Activated CD4-positive, alpha-beta T cell treated with anti-CD3 and anti-CD28 coated beads for 4 hours (primary cell): ENCODE measurements at places on chromosomes 3 and 15.
A peak's percentile ranks its signal among the peaks of the same experiment; 100 is the strongest.

- DNase-seq = peak; percentile 94
Observed at GRCh38 chr3:50245831-50246516, 10.0 kb downstream of the GNAI2 start.

GRCh38 chr3:150490277-150490986, 55.9 kb downstream of the SERP1 start:
- no peak for DNase-seq

- DNase-seq = no peak
Observed at GRCh38 chr3:52671676-52672075, 14.0 kb downstream of the PBRM1 start.

GRCh38 chr3:58606693-58607092, 29.5 kb upstream of the FAM107A start:
- DNase-seq = no peak

- DNase-seq = no peak
Observed at GRCh38 chr3:12224181-12225147, 64.4 kb upstream of the PPARG start.

DNA sequence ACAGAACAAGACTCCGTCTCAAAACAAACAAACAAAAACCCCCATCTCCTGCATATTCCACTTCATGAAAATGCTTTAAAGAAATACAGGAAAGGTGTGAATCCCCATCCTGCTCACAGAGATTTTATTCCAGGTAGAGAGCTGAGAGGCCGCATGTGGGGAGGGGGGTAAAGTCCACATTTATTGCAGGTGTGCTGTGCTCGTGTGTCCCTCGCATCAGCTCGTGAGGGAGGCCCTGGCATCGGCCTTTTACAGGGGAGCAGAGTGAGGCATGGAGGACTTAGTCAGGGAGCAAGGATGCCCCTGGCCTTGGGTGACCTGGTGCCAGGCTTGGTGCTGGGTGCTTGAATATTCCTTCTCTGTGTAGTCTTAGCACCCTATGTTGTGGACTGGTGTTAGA, 413.5 kb upstream of the C2CD4B start:
- no peak for DNase-seq

DNA sequence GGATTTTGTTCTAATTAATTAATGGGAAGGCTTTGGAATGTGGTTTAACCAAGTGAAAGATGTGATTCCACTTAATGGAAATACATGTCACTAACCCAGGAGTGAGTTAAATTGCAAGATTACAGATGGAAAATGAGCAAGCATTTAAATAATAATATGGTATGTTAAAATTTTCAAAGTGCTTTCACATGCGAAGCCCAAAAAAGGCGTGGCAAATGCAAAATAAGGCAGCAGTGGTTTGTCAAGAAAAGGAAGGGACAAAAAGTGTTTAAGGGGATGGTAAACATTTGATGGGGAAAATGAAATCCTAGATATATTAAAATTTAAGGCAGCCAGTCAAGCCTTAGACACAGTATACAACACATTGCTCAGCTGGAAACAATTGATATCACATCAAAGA, 2.9 kb downstream of the TICRR start:
- DNase-seq = no peak

- no peak for DNase-seq
Observed at GRCh38 chr15:101647251-101647650, 4.9 kb downstream of the TM2D3 start.

DNA sequence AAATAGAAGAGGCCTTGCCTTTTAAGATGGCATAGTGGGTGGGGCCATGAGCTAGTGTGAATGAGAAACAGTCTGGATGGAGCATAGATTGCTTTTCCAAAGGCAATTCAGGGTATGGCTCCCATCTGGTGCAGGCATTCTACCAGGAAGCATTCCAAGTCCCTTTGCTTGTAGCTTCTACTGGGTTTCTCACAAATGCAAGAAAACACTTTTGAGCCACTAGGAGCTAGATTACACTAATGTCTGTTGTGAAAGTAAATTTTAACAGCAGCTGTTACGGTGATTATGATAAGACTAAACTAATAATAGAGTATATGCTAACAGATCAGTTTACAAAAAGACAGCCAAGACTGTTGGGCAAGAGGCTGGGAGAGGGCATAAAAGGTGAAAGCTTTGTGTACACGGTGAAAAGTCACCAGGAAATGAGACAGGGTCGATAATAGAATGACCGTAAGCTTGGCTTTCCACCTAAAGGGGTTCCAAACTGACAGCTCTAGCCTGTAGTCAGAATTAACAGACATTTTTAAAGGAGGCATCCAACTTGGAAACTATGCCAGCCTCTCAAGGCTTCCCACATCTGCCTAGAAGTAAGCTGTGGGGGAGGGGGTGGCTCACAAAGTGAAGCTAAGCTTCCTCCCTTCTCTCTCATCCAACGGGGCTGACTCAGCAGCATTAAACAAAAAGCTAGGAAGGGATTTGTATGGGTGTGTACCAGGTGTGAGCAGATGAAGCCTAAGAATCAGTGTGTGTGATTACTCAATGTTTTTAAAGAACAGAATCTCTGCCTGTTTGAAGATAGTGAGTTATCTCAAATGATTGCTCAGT, 61.1 kb upstream of the GPD1L start:
- no peak for DNase-seq

DNA sequence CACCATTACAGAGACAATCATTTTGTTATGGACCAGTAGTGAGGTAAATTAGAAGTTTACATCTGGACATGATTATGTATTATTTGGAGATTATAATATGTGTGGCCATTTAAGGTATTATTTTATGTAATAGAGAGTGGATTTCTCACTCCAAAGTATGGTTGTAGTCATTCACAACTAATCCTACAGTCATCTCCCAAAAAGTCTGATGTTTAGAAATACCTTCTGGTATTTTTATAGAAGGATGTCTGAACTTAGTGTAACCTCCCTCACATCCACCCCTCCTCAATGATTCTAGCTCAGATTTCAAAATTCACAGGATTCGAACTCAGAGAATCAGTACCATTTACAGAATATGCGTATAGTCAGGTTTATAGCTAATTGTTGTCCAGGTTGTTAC, 346.6 kb upstream of the MEIS2 start:
- DNase-seq = no peak

- DNase-seq = no peak
Observed at GRCh38 chr3:20324664-20325478, 138.9 kb upstream of the SGO1 start.

- no peak for DNase-seq
Observed at GRCh38 chr3:131989318-131989717, 45.5 kb downstream of the CPNE4 start.

DNA sequence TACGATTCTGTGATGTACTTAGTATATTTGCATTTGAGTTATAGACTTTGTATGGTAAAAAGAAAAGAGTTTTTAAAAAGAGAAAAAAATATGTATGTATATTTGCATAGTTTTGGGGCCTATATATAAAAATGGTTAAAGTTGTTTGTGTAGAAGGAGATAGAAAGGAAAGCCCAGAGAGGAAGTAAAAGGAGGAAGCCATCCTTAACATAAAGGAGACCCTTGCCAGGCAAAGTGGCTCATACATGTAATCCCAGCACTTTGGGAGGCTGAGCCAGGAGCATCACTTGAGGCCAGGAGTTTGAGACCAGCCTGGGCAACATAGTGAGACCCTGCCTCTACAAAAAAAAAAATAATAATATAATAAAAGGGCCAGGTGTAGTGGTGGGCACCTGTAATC, 8.4 kb downstream of the SNAP23 start:
- DNase-seq = no peak

GRCh38 chr3:40333416-40333815, 23.9 kb downstream of the EIF1B start:
- DNase-seq = no peak

DNA sequence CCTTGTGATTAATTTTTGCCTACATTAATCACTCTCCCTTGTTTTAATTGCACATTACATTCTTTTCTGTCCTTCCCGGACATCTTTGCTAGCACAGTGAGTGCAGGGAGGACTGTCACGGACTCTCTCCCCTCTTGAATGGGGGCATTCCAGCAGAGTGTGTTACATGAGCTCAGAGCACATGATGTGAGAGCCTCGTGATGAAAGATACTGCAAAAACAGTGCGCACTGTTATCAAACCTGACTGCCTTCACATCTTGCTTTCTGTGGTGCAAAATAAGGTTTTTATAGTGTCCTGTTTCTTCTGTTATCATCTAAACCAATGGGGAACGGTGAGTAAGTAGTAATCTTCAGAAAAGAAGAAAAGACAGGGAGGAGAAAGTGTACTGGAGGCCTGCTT, 167.5 kb downstream of the PGPEP1L start:
- DNase-seq = no peak

GRCh38 chr3:149547413-149547812, 72.9 kb downstream of the TM4SF4 start:
- no peak for DNase-seq

DNA sequence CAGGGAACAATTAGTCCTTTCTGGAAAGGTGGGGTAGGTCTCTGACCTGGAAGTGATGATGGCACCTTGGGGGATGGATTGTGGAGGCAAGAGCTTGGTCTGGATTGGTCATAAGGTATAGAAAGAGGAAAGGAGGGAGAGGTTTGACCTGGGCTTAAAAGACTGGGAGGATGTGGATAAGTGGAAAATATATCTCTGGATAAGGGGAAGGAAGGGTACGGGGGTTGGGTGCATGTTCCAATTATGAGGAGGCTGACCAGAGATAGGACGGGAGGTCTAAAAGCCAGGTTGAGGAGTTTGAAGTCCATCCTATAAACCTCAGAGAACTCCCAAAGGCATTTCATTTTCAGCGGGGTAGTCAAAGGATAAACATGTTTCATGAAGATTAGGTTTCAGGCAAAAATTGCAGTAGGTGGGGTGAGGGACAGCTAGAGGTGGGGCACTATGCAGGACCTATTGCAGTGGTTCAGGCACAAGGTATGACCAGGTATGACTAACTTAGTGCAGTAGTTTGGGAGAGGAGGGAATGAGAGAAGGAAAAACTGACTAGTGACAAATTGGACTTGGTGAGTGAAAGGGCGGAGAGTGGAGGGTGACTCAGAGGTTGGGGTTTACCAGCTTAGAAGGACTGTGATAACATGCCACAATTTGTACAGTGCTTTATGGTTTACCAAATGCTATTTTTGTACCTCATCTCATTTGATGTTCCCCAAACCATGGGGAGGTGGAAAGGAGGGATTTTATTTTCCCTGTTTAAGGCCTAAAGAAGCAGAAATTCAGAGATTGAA, 10.7 kb downstream of the PDE8A start:
- DNase-seq = peak; percentile 46

DNA sequence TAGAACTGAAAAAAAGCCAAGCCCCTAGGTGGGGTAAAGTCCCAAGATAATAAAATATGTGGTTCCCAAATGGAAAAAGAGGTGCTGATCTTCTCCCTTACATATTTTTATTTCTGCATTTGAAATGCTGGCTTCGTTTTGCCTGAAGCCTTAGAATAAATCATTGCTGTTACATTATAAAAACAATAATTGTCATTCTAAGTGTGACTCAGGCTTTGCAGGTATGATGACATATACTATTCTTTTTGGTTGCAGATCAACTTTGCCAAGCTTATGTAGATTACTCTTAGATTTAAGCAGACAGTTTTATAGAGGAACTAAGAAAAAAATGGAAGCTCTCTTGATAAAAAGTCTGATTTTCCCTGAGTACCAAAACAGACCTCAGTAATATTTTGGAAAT, 7.5 kb downstream of the IDH3A start:
- no peak for DNase-seq

GRCh38 chr15:72231066-72231832, at the start of gene PKM:
Gene PKM, minus strand, starts transcription at chr15:72231190. Its CDS starts 12,093 bp downstream, at chr15:72219097.
- DNase-seq = peak; percentile 97

DNA sequence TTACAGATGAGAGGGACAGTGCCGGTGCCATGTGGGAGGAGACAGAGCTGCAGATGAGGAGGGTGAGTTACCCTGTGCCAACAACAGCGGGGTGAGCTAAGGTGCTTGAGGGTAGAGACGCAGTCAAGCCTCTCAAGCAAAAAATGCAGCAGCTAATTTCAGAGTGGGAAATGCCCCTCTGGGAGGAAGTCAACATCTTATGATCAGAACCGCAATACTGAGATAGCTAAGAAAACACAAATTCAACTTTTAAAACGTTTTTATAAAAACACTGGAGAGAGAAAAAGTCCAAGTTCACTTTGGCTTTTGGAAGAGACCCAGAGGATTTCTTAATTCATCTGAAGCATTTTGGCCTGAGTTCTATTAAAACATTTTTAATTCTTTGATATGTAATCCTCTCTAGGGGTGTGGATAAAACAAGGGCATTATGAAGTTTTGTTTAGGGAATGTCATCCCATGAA, 319.2 kb downstream of the SLC9A9 start:
- DNase-seq = no peak

DNA sequence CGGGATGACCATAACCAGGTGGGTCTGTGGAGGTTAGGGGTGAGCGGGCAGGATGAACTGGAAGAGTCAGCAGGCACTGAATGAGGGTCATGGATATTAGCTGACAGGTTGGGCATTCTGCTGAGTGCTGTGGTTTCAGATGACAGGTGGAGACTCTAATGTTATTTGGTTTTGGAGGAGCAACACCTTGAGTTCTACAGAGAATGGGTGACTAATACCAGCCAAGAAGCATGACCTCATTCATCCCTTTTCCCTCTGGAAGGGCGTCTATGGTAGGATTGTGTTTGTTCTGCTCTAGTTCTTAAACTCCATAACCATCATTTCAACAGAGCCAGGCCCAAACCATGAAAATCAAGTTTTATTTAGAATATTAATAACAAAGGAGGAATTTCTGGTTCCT, 550.7 kb upstream of the LMCD1 start:
- no peak for DNase-seq

DNA sequence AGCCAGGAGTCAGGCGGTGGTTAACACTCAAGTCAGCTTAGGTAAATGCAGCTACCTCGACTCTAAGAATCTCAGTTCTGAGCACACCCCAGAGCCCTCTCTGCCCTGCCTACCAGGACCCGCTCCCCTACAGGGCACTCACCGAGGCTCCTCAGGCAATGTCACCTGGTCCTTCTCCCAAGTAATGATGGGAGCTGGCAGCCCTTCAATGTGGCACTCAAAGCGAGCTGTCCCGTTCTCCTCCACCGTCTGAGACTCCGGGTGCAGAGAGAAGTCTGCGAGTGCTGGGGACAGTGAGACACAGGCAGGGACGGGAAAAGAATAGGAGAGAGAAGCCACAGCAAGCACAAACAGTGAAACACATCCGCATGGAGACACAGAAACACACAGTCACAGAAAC, 12.7 kb downstream of the IGDCC4 start:
- DNase-seq = no peak

GRCh38 chr3:140521751-140522445, 156.0 kb upstream of the TRIM42 start:
- no peak for DNase-seq

DNA sequence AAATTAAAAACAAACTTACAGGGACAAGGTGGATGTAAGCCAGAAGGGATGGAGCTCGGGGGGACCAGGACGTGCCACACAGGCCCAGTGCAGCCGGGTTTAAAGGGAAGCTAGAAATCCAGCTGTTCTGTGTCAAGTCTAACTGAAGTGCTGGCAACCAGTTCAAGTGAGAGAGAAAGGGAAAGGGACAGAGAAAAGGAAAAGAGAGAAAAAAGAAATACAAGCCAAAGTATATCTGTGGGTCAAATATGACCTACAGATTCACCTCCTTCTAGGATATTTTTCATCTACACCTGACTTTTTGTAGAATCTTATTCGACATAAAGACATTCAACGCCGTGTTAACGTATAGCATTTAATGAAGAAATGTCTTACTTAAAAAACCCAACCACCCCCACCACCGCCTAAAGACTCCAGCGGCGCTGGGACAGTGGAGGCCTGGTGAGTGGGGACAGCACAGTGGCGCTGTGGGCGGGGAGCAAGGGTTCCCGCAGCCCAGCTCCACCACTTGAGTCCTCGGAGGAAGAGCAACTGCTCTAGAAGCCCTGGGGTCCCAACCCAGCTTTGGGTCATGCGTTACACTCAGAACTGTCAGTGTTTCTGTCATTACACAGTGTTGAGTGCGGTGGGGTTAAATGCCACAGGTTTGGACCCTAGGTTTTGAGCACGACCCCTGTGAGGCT, 62.3 kb downstream of the CHSY1 start:
- no peak for DNase-seq
